Naive thymus-derived CD8-positive, alpha-beta T cell (primary cell): ENCODE measurements at places on chromosomes 6 and 20. TPM values are rescaled to one million over a fixed set of nuclear protein-coding genes. Genes with fewer than 3 reads are reported as not detected.

The CPXM1 gene
- total RNA-seq: not detected

GRCh38 chr6:150005761-150006651 lies 19.3 kb downstream of the RAET1L start:
- no peak overlapping the region for H3K27ac ChIP-seq
- H3K27me3 ChIP-seq: peaks cover 24% of the 10 kb centered on the region

The PBOV1 gene
- not detected for total RNA-seq

The GLO1 gene
- total RNA-seq: 30.7 TPM

- no peak overlapping the region for H3K4me3 ChIP-seq
- H3K36me3 ChIP-seq: no peaks in the 10 kb centered on the region
- H3K27ac ChIP-seq: no peak overlapping the region
- DNase-seq: no peak
Measured at GRCh38 chr20:45289942-45290676, 16.5 kb upstream of the RBPJL start.

DNA sequence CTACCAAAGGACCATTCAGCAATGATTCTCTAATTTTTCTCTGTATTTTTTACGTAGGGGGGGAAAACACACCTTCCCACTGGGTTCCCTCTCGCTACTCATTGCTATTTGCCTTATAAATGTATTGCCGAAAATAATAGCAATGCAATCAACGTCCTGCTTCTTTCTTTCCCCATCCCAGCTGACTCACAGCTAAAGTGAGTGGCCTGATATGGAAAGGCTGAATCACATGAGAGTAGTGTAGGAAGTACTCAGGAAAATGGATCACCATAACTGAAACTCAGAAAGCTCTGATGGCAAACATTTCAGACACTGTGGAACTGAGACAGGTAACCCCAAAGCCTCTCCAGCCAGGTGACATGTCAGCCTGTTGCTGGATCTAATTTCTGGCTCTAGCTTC lies 49.3 kb upstream of the SRPK1 start:
- no peaks in the 10 kb centered on the region for H3K36me3 ChIP-seq
- H3K27me3 ChIP-seq: no peaks in the 10 kb centered on the region
- DNase-seq: no peak
- no peak overlapping the region for H3K4me3 ChIP-seq
- no peaks in the 10 kb centered on the region for H3K4me1 ChIP-seq
- H3K27ac ChIP-seq: no peak overlapping the region

The E2F3 gene
- 45.2 TPM for total RNA-seq

The TUBB2B gene
- total RNA-seq: not detected

DNA sequence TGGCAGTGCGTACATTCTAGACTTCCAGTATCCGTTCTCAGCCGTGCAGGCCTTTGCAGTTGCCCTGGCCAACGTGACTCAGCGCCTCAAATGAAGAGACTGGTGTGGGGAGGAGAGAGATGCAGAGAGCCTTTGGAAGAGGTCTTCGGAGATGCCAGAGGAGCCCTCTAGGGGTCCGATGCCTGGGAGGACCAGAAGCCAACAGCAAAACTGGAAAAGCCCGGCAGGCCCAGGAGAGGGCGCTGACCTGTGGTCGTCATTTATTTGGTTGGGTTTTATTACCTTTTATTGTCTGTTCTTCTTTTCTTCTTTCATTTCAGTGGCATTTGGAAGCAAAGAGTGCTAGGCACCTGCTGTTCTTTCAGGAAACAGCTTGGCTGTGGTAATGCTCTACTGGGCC lies 53.3 kb upstream of the TMEM181 start:
- DNase-seq: no peak
- no peak overlapping the region for H3K27ac ChIP-seq
- peaks cover 24% of the 10 kb centered on the region for H3K36me3 ChIP-seq
- no peak overlapping the region for H3K4me3 ChIP-seq
- H3K27me3 ChIP-seq: no peaks in the 10 kb centered on the region
- no peaks in the 10 kb centered on the region for H3K4me1 ChIP-seq

The FNDC11 gene
- 0.13 TPM for total RNA-seq

DNA sequence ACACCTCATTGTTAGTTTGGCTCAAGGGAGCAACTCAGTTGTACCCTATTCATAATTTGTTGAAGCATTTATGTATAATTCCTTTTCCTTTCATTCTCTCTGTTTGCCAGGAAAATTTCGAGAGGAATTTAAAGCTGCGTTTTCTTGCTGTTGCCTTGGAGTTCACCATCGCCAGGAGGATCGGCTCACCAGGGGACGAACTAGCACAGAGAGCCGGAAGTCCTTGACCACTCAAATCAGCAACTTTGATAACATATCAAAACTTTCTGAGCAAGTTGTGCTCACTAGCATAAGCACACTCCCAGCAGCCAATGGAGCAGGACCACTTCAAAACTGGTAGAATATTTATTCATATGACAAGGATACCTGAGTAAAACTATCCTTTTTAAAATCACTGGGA lies 45.2 kb upstream of the GFRAL start:
- H3K27me3 ChIP-seq: no peaks in the 10 kb centered on the region
- no peaks in the 10 kb centered on the region for H3K36me3 ChIP-seq
- no peak overlapping the region for H3K4me3 ChIP-seq
- DNase-seq: no peak

DNA sequence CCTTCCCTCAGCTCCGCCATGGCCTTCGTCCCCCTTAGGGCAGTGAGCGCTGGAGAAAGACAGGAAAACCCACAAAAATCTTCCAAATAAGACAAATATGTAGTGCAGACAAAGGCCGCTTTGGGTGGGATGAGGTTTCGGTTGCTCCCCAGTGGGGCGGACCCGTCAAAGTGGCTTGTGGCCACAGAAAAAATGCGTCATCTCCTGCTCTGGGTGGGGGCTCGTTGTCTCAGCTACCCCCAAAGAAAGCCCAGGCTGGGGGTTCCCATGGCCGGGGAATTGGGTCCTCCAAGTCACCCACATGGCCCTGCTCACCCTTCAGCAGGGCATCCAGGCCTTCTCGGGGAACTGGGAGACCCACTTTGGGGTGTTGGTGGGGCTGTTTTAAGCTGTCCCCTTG lies 21.9 kb upstream of the SCUBE3 start:
- H3K4me3 ChIP-seq: no peak overlapping the region
- no peaks in the 10 kb centered on the region for H3K4me1 ChIP-seq
- H3K36me3 ChIP-seq: no peaks in the 10 kb centered on the region
- H3K27ac ChIP-seq: no peak overlapping the region

DNA sequence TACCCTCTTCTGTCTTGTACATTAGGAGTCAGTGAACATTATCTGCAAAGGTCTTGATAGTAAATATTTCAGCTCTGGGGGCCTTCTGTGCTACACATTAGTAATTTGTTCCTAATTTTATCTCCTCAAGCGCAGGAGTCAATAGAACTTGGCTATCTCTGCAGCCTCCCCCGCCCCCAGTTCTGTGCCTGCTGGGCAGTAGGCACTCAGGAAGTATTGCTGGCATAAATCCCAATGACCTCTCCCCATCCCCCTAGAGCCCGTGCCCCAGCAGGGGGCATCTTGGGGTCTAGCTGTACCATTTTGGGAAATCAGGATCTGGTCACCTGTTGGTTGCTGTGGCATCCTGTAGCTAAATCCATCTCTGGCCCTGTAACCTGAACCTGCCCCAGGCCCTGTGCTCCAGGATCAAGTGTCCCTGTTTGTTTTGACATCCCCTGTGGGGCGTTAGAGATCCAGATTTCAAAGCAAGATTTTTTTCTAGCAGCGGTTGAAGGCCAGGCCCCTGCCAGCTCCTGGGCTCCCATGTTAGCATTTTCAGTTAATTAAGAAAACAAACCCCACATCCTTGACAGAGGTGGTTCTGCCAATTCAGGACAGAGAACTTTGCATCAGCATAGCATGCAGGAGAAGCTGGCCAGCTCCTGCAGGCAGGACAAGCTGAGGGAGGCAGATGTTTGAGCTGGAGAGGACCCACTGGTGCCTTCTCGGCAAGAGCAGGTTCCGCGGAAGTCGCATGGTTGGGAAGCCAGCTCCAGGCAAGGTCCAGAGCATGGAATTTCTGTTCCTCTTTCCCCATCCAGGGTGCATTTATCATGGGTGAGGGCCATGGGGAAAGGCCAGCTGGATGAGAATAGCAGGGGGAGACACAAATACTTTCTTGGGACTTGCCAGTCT lies 32.1 kb downstream of the DAAM2 start:
- no peaks in the 10 kb centered on the region for H3K36me3 ChIP-seq
- no peaks in the 10 kb centered on the region for H3K27me3 ChIP-seq
- no peak overlapping the region for H3K4me3 ChIP-seq
- no peak overlapping the region for H3K27ac ChIP-seq
- no peaks in the 10 kb centered on the region for H3K4me1 ChIP-seq
- no peak for DNase-seq

The LZTS3 gene
- 25.5 TPM for total RNA-seq

DNA sequence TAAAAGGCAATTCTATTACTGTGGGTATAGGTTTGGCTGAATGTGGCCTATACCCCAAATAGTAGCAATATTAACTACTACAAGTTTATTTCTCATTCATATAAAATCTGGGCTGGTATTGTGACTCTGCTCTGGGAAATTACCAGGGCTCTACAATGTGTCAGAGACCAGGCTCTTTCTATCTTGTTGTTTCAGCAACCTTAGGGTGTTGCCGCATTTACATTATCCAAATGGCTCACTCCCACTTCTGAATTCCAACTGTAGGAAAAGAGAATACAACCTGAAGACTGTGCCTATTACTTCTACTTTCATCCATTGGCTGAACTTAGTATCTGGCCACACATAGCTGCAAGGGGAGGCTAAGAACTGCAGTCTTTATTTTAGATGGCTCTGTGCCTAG lies 106.7 kb upstream of the CENPW start:
- no peaks in the 10 kb centered on the region for H3K36me3 ChIP-seq
- H3K4me1 ChIP-seq: no peaks in the 10 kb centered on the region
- no peak overlapping the region for H3K4me3 ChIP-seq
- no peaks in the 10 kb centered on the region for H3K27me3 ChIP-seq
- no peak for DNase-seq

DNA sequence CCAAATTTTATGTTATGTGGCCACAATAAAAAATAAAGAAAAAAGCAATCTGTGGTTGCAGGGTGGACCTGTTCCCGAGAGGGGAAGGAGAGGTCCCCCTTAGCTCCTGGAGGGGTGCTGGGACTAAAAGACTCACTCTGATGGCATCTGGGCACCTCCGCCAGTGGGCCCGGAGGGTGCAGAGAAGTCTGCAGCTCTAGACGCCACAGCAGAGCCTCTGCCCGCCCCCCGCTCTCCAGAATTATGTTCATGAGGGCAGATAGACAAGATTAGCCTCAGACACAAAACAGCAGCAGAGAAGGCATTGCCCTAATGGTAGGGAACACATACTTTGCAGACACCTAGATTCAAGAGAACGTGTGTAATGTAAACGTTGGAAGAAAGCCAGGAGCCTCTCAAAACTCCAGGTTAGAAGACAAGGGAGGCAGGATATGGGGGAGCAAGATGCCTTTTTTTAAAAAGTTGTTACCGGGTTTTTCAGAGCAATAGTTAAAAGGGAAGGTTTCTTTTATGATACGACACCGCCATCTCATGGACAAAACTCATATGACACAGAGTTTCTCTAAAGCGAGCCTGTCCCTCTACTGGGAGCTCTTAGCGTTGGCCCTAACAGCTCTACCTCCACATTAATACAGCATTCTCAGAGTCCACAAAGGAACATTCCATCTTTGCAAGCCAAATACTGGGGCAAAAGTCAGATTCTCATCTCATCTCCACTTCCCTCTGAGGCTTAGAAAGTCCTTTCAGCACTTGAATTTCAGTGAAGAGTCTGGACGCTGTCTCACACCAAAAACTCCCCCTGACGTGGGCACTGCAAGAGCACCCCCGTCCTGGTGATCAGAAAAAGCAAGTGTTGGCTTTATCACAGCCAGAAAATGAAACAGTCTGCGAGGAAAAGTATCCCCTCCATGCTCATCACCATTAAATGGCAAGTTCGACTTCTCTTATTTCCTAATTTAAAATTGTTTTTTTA lies 47.2 kb downstream of the FOXF2 start:
- peaks cover 53% of the 10 kb centered on the region for H3K27me3 ChIP-seq
- DNase-seq: peak; percentile 52
- no peaks in the 10 kb centered on the region for H3K4me1 ChIP-seq
- H3K36me3 ChIP-seq: no peaks in the 10 kb centered on the region

GRCh38 chr6:2993755-2994317 lies 5.9 kb upstream of the NQO2 start:
- no peaks in the 10 kb centered on the region for H3K27me3 ChIP-seq
- no peaks in the 10 kb centered on the region for H3K36me3 ChIP-seq
- H3K27ac ChIP-seq: no peak overlapping the region
- H3K4me3 ChIP-seq: no peak overlapping the region

DNA sequence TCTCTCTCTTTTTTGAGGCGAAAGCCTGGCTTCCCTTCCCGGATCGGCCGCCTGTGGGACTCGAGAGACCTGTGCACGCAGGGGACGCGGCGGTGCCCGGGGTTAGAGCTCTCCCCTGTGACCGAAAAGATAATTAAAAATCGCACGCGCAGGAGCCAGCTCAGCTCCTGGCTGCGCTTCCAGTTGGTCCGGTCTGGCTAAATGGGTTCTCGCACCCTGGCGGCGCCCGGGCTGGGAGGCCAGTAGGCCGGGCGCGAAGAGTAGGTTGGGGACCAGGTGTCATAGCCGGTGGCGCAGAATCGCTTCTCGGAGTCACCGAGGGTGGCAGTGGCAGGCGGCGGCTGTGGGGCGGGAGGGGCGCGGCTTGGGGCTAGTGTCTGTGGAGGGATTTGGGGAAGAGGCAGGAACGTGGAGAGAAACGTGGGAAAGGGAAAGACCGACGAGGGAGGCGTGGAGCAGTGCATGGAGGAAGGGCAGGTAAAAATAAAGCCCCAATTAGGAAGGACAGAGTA lies 41.9 kb upstream of the SUPT3H start:
- DNase-seq: peak; percentile 42
- no peaks in the 10 kb centered on the region for H3K36me3 ChIP-seq
- peak overlapping the region; percentile 95 for H3K4me3 ChIP-seq
- H3K4me1 ChIP-seq: peaks cover 38% of the 10 kb centered on the region
- no peaks in the 10 kb centered on the region for H3K27me3 ChIP-seq

DNA sequence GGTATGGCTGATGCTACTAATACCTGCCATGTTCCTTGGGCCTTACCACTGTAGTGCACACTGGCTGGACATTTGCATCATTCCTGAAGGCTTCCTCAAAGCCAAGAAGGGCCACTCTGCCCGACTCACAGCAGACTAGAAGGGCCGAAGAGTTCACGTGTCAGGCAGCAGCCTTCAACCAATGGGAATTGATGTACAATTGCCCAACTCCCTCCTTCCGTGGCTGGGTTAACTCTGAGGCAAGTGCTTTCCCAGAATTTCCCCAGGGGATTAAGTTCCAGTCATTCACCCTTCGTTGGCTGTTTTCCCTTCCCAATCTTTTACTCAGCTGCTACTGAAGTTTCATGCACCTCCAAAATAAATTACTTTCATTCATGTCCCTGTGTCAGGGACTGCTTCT lies 29.8 kb downstream of the PSMB9 start:
- H3K27ac ChIP-seq: no peak overlapping the region
- peaks cover 5% of the 10 kb centered on the region for H3K4me1 ChIP-seq
- H3K36me3 ChIP-seq: peaks cover 25% of the 10 kb centered on the region

DNA sequence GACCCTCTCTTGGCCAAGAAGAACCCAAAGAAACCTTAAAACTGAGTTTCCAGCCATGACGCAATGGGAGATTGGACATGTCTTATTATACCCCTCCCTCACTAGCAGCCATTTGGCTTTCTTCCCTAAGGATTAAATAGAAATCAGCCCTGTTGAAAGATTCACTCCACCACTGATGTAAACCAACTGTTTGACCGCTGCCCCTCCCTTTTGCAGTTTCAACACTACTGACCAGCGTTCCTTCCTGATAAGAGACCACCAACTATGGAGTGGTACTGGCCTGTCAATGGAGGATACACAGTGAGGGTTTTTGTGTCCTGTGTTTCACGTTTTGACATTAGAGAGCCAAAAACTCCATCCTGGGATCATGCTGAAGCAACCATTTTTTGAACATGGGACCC lies 53.2 kb upstream of the CD2AP start:
- H3K4me1 ChIP-seq: no peaks in the 10 kb centered on the region
- H3K27ac ChIP-seq: no peak overlapping the region
- DNase-seq: no peak
- H3K4me3 ChIP-seq: no peak overlapping the region
- no peaks in the 10 kb centered on the region for H3K36me3 ChIP-seq
